Thyroid gland (tissue), 4 donors: ENCODE measurements at places on chromosomes 3 and 15.

DNA sequence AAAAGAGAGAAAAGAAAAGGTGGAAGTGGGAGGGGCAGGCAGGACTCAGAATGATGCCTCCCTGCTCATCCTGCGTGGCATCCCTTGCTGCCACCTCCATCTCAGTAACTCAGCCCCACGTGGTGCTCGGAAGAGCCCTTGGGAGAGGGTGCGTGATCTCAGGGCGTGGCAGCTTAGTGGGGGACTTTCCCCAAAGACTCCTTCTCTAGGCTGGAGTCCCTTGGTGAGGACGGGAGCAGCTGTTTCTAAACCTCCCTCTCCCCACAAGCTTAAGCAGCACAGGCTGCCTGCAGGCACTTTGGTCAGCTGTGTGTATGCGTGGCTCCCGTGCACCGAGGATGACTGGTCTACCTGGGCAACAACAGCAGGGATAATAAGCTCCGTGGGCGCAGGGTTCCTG, 7.4 kb upstream of the ANPEP start:
- no peak for DNase-seq

GRCh38 chr3:143596957-143597642, 251.2 kb downstream of the SLC9A9 start:
- no peak for DNase-seq

- DNase-seq, result no peak
These were observed 258.9 kb upstream of the RARB start for GRCh38 chr3:25169151-25169550.

DNA sequence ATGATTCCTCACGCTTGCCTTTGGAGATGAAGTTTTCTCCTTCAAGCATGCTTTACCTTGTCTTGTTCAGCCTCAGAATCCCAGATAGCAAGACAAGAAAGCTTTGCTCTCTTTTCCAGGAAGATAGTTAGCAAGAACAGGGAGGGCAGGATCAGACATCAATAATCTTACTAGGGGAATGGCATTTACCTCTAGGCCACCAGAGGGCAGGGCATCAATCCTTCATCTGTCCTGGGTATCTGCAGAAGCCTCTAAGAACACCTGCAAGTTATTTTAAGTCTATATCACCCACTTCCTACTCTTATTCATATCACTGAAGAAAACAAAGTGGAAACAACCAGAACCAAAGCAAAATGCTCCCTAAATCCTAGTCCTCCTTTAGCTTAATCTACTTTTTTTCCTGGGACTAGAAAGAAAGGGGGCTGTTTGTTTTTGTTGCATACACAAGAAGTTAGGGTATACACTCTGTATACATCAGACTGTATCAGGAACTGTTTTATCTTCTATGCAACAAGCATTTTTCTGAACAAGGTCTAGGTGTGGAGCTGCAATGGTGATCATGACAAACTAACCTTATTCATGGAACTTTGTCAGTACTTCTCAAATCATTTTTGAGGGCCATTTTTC, 862.5 kb downstream of the CADM2 start:
- DNase-seq, result peak; percentile 49

DNA sequence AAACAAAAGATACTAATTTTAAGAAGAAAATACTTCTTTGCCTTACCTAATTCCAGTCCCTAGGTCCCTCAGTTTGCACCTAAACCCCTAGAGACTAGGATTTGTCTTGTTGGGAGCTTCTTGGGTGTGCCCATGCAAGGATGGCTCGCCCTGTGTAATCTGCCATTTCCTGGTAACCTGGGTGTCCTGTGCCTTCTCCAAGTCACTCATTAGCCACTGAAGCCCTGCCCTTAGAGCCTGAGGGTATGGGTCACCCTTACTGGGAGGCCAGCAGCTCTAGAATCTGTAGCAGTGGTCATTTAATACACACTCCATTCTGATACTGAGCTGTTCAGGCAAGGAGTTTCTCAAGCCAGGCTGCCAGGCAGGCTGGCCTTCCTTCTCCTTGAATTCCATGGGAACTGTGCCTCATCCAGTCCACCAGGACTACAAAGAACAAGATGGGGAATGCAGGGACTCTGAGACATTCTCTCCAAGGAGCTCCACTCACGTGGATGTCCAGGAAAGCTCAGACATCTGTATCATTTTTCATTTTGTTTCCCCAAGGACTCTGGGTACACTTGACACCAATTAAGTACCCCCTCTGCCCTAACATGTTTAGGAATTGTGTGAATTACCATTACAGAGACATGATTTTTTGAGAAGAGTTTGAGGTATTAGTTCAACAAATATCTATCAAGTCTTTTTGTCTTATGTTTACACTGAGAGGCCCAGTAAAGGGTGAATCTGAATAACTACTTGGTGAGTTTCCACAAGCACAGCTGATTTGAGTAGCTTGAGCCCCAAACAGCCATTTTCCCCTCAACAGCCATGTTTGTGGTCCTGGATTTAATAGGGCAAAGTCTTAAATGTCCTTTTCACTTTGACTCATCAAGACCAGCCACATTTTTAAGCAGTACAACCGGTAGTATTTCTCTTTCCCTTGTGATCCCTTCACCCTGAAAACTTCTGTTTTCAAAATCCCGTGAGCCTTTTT, 52.6 kb downstream of the ARNT2 start:
- DNase-seq, result no peak

- DNase-seq, result no peak
These were observed 21.5 kb downstream of the FAM174B start for GRCh38 chr15:92634060-92634459.

DNA sequence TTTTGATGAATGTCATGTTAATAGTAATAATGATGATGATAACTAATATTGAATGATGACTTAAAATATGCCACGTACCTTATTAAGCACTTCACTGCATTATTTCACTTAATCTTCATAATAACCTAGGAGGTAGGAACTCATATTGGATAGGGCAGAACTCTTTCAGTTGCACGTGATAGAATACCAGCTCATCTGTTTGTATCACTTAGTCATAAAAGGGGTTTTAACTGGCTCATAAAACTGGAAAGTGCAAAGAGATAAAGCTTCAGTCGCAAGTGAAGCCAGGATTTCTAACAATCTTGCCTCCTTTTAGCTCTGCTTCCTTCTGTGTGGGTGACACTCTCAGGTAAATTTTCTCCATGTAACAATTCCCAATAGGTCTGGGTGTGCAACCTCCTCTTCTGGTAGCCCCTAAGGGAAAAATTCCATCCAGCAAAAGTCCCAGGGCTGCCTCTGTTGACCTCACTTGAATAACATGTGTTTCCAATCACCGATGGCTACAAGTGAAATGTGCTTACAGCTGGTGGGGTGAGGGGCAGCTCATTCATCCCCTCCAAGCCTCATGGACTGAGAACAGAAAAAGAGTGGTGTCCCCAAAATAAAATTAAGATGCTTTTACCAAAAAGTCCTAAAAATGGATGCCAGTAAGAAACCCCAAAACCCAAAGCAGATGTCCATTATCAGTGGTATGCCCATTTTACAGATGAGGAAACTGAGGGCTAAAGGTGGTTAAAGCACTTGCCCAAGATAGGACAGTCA, 9.3 kb downstream of the GXYLT2 start:
- DNase-seq, result no peak

DNA sequence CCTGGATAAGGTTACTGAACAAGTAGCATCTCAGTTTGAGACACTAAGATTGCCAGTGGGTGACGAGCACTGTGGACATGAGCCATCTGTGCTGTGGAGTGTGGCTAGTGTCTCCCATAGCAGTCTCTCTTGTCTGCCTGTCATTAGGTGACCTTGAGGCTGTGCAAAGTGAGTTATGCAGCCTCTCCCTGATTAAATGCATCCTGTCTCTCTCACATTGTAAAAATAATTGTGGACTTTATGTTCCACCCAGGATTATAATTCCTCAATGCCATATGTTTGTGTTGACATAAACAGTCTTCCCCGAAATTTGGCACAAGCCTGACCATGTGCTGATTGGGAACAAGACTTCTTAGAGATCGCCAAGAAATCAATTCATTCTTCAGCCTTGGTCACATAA, 168.9 kb downstream of the MYRIP start:
- DNase-seq, result no peak

- no peak for DNase-seq
These were observed 377.9 kb downstream of the GAP43 start for GRCh38 chr3:116001151-116001621.

DNA sequence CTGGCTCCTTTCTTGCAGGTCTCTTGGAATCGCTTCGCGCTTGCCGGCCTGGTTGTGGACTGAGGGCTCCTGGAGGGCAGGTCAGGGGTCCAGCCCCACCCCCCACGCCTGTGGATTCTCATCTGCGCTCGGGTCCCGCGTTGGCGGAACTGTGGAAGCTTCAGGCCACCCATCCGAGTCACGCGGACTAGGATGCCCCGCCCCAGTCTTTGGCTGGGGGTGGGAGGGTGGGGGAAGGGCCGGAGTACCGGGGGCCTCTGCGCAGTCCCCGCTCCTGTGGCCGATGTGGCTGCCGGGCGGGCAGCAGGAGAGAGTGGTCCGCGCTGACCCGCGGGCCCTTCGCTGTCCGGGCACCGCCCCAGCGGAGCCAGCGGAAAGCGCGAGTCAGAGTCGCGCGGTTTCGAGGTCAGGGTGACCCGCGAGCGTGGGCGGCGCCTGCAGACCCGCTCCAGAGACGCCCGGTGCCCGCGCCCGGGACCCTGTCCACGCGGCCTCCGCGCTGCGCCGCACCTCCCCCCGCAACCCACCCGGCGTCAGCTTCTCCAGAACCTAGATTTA, 114.2 kb downstream of the KLF13 start:
- peak; percentile 44 for DNase-seq

- DNase-seq, result no peak
These were observed 18.7 kb downstream of the ATP13A3 start for GRCh38 chr3:194468086-194468485.

- DNase-seq, result no peak
These were observed 4.4 kb upstream of the ATOSA start for GRCh38 chr15:52683580-52683979.

DNA sequence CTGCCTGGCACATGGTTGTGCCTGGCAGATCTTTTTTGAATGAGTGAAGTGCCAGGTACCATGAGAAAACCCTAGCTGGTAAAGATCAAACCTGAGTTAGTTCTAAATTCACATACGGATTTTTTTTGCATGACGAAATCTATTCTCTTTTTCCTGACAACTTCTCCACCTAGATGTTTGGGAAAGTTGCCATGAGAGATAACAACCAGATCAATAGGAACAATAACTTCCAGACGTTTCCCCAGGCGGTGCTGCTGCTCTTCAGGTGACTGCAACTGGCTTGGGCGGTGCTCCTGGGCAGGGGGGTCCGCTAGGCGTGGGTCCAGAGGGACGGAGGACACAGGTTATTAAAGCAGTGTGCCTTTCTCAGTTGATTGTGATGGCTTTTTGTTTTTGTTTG, 71.8 kb downstream of the CHDH start:
- DNase-seq, result no peak

- no peak for DNase-seq
These were observed 244.1 kb upstream of the TBL1XR1 start for GRCh38 chr3:177441276-177441812.

DNA sequence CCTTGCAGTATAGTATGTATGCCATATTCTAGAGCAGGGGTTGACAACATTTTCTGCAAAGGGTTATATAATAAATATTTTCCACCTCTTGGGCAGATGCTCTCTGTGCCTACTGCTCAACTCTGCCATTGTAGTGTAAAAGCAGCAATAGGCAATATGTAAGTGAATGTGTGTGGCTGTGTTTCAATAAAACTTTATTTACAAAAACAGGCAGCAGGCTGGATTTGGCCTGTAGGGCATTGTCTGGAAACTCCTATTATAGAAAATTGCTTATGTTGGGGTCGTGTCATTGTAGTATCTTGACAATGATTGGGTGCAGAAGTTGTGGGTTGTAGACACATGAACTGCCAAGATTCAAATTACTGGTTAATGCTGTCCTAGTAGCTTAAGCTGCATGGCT, 153.6 kb upstream of the CNTN3 start:
- DNase-seq, result no peak

DNA sequence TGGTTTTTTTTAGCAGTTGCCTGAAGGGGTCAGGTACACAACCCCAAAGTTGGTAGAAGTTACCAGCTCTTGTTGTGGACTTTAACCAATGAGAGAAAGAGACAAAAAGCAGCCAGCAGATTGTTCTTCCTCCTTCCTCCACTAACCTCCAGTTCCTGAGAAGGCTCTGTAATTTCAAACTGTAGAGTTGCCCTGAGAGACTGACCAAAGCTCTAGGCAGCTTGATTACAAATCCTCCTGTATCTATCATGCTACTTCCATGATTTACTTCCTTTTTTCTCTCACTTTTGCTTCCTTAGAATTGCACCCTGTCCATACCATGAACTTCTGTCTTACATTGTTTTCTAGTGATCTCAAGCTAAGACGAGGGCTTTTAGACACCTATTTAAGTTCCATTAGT, 29.2 kb downstream of the NSUN3 start:
- no peak for DNase-seq

DNA sequence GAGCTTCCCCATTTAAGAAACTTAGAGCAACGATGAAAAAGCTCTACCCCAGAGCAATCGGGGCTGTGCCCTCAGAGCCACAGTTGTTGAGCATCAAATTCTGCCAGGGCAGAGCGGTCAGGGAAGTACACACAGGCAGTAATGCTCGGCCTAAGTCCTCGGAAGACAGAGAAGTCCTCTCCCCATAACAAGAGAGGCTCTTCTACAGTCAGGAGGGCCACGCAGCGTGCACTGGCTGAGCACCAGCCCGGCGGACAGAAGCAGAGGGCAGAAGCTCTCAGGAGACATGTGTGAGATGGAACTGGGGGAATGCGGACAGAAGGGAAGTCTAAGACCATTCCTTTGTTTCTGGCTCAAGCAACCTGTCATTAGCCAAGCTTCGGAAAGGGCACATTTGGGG, 95.9 kb downstream of the XXYLT1 start:
- no peak for DNase-seq

DNA sequence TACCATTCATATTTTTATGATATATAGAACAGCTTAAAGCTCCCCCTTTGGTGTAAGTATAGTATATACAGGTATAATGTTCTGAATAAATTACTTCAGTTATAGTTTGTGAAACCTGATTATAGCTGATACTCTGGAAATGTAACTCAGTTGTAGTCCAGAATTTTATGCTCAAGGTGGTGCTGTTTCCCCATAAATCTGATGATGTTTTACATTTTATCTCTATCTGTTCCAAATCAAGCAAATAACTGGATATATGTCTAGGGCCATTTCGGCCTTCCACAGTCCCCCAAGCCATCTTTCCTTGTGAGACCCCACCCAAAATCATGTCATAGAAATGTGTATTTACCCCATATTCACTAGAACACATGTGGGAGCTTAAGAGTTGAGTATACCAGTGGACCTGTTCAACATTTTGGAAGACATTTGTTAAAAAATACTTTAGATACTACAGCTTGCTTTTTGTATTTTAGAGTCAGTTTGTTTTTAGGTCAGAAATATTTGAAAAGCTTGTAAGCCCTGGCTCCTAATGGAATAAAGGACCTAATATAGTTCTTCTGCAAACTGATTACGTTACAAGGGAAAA, 107.1 kb downstream of the ATG7 start:
- DNase-seq, result no peak

DNA sequence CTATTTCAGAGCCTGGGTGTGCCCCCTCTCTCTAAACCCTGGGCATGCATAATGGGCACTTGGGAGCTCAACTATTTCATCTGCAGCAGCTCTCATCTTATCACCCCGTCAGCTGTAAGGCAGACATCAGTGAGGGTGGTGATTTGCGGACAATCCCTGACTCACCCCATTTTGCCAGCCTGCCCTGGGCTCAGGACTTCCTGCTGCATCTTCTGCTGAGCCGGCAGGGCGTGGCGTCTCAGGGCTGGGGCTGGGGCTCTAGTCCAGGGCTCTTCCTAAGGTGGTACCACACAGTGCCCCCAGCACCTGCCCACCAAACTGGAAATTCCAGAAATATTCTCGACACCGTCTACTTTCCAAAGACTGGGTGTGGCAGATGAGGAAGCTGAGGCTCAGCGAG, 925 bp upstream of the PSTPIP1 start:
- DNase-seq, result no peak
